ENCODE measurements at places on chromosomes 7 and 10.
A peak's percentile ranks its signal among the peaks of the same experiment; 100 is the strongest.

GRCh38 chr10:11057448-11057847 lies 39.8 kb downstream of the CELF2 start:
- no peak for DNase-seq

- peak; percentile 50 for DNase-seq
Observed at GRCh38 chr10:58956926-58957325, 219.5 kb upstream of the PHYHIPL start.

GRCh38 chr10:132243626-132244025 lies 56.9 kb downstream of the DPYSL4 start:
- DNase-seq, result no peak

- DNase-seq, result peak; percentile 15
Observed at GRCh38 chr7:108181073-108181985, 51.2 kb upstream of the LAMB4 start.

DNA sequence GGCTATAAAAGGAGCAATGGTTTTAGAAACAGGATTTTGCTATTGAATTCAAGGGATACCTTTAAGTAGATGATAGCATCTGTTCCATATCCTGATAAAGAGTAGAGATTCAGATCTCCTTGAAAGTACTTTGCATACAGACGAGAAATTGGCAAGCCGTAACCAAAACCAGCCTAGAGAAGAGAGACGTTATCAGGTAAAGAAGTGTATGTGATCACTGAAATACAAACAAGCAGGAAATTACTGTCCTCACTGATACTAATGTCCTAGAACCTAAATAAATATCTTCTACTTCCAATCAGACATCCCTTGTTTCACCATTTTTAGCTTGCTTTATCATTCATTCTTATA lies 9.4 kb downstream of the PDK4 start:
- no peak for DNase-seq

DNA sequence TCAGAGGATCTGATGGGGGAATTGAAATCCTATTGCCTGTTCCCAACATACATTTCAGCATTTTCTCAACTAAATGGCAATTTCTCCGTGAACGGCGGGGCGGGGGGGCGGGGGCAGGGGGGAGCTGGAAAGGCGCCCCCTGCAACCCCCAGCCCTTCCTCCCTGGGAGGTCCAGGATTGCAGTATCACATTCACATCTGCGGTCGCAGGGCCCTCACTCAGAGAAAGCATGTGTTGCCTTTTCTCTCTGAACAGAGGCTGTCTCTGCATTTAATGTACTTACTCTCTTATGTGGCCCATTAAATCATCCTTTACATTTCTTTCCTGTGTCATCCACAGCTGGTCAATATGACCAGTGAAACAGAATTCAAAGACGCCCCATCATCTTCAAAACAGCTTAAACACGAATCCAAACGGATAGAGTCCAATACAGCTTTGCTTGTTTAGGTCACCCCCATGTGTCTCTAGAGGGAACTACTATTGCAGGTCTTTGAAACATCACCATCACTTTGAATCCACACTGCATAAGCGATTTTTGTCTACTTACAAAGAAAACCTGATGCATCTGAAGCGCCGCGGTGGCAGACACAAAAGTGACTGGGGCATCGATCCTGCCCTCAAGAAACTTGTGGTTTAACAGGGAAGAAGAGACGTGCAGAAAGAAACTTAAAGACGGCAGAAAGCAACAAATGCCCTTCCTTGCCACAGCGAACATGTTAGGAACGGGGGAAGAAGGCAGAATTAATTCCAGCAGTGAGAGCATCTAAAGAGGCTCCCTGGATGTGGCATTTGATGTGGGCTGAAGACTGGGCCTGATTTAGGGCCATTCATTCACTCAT lies 17.0 kb upstream of the ECHDC3 start:
- peak; percentile 5 for DNase-seq
